Type B pancreatic cell (in vitro differentiated cells): ENCODE measurements at places on chromosomes 6 and 20. TPM values are rescaled to one million over a fixed set of nuclear protein-coding genes. Genes with fewer than 3 reads are reported as not detected.

DNA sequence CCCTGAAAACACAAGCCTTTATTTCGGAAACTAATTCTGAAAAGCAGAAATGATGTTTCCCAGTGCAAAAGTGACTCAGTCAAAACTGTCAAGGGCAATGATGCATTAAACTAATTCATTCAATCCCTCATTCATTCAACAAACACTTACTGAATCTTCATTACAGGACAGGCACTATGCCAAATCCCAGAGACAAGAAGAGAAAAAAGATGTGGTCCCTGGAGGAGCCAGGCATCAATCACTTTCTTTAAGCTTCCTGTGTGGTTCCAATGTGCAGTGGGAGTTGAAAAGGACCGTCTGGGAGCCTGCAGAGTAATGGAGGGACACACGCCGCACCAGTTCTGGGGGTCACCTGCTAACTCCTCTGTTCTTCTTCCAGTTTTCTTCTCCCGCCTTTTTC is 113.1 kb downstream of the MBOAT1 start:
- no peak for DNase-seq
- H3K4me3 ChIP-seq: no peak overlapping the region
- H3K4me1 ChIP-seq: peaks cover 23% of the 10 kb centered on the region
- H3K27ac ChIP-seq: no peak overlapping the region

DNA sequence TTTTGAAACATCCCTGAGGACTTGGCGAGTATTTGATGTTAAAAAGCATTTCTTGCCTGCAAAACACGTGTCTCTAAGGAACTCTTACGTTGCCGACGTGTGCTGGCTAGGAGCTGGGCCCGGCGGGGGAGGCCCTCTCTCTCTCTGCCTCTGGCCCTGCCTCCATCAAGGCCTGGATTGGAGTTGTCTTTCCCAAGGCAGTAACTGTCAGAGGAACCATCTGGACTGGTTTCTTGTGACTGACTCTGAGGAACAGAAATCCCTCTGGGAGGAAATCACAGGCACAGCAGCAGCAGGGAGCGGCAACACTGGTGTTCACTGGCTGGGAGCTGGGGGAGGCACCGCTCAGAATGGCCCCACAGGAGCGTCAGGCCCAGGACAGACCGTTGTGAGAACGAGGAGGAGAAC is 244.2 kb downstream of the NRN1 start:
- DNase-seq: no peak
- no peaks in the 10 kb centered on the region for H3K36me3 ChIP-seq
- H3K27ac ChIP-seq: no peak overlapping the region
- no peak overlapping the region for H3K4me3 ChIP-seq
- no peaks in the 10 kb centered on the region for H3K4me1 ChIP-seq

GRCh38 chr6:128557081-128557480 is 36.7 kb upstream of the PTPRK start:
- H3K4me1 ChIP-seq: no peaks in the 10 kb centered on the region
- no peak for DNase-seq
- H3K4me3 ChIP-seq: no peak overlapping the region
- H3K36me3 ChIP-seq: no peaks in the 10 kb centered on the region
- H3K27me3 ChIP-seq: no peaks in the 10 kb centered on the region

DNA sequence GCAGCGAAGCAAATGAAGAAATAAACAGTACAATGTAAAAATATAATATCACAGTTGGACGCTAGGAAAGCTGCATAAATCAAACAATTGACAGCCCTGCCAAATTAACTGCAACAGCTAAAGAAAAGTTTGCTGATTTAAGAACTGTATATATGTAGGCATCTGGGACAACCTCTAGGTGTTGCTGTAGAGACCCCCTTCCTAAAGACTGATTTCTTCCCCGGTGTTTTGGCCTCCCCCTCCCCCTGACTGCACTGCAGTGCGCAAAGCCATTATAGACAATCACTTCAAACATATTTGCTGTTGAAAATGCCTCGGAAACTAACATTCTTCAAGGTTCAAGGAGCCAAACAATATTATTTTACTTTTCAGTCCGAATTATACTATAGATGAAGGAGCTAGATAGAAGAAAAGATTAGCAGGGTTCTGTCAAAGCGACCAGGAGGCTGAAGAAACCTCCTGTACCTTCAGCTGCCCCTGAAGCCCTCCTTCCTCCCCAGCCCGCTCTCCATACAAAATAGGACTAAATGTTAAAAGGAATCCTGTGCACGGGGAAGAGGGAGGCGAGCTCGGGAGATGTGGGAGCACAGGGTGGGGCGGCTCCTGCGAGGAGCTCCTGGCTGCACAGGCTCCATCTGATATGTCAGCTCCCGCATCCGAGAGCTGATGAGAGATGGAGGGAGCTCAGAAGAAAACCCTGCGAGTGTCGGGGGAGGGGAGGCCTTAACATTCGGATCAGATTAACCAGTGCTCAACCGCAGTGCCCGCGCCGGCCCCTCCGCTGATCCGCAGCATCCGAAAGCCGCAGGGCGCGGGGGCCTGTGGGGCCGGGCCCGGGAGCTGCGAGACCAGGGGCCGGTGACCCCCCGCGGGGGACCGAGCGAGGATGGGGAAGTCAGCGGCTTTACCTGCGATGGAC is 822 bp downstream of the ELOVL4 start:
- no peak for DNase-seq
- peak overlapping the region; percentile 16 for H3K27ac ChIP-seq
- no peaks in the 10 kb centered on the region for H3K36me3 ChIP-seq
- peaks cover 12% of the 10 kb centered on the region for H3K4me1 ChIP-seq

GRCh38 chr6:14174226-14174625 is 56.7 kb downstream of the CD83 start:
- H3K4me1 ChIP-seq: no peaks in the 10 kb centered on the region
- H3K36me3 ChIP-seq: no peaks in the 10 kb centered on the region
- DNase-seq: no peak
- no peak overlapping the region for H3K27ac ChIP-seq
- H3K4me3 ChIP-seq: no peak overlapping the region
- peaks cover 42% of the 10 kb centered on the region for H3K27me3 ChIP-seq

DNA sequence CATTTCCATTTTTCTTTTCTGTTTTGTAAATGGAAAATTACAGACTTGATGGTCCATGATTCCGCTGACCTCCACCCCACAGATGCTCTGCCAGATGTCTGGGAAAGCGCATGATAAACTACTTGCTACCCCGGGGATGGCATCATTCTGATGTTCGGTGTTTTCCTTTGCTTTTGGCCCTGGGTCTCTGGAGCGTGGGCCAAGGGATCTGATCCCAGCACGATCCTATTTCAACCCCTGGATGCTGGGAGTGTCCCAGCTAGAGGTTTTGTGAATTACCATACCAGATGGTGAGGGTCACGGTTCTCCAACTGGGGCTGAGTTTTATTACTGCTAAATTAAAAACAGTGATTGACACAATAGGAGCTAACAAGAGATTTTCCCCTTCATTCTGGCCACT is 25.2 kb upstream of the MYLIP start:
- no peak overlapping the region for H3K27ac ChIP-seq
- no peak overlapping the region for H3K4me3 ChIP-seq
- no peaks in the 10 kb centered on the region for H3K36me3 ChIP-seq
- peaks cover 23% of the 10 kb centered on the region for H3K4me1 ChIP-seq
- no peak for DNase-seq
- H3K27me3 ChIP-seq: peaks cover 14% of the 10 kb centered on the region

DNA sequence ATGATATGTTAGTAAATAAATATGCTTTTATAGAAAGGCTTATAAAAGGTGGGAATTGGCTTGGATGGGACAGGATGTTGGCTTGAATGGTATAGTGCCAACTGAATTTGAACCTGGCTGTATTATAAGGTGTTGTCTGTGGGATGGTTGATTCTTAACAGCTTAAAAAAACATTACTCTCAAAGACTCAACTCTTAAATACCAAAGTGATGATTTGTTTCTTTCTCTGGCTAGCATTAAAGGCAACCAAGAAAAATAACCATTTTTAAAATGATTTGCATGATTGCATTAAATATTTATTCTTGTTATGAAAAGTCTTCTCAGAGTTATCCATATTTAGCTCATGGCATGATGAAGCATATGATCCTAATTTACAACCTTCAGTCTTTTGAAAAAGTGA is 216.2 kb downstream of the RIMS1 start:
- no peak overlapping the region for H3K4me3 ChIP-seq

DNA sequence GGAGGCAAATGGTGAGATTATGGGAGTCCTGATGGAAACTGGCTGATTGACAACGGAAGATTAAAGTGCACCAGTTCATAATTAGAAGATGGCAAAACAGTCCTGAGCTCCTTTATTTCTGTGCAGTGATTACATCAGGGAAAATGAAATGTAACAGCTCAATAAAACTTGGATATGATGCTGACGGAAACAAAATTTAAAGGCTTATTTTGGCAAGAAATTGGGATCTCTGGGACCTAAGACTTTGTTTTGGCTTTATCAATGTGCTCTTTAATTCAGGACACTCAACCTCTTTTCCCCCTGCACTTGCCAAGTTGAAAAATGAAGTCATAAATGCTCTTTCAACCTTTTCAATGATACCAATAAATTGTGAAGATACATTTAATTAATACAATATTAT is 226.8 kb downstream of the C6orf118 start:
- H3K36me3 ChIP-seq: no peaks in the 10 kb centered on the region
- no peaks in the 10 kb centered on the region for H3K27me3 ChIP-seq
- H3K4me1 ChIP-seq: no peaks in the 10 kb centered on the region

GRCh38 chr6:13454286-13455221 is 32.8 kb downstream of the GFOD1 start:
- H3K36me3 ChIP-seq: no peaks in the 10 kb centered on the region
- H3K4me3 ChIP-seq: no peak overlapping the region
- no peak for DNase-seq

GRCh38 chr6:17971128-17972073 is 16.0 kb downstream of the KIF13A start:
- H3K27ac ChIP-seq: no peak overlapping the region
- no peak overlapping the region for H3K4me3 ChIP-seq
- H3K4me1 ChIP-seq: peaks cover 26% of the 10 kb centered on the region
- H3K27me3 ChIP-seq: no peaks in the 10 kb centered on the region
- peaks cover 4% of the 10 kb centered on the region for H3K36me3 ChIP-seq

- no peak for DNase-seq
- H3K27ac ChIP-seq: no peak overlapping the region
- no peak overlapping the region for H3K4me3 ChIP-seq
Observed at GRCh38 chr6:35810971-35811698, 6.0 kb downstream of the LHFPL5 start.

GRCh38 chr6:22451962-22452361 is 117.4 kb upstream of the HDGFL1 start:
- H3K27ac ChIP-seq: no peak overlapping the region
- H3K4me1 ChIP-seq: peaks cover 20% of the 10 kb centered on the region
- H3K4me3 ChIP-seq: no peak overlapping the region
- H3K36me3 ChIP-seq: no peaks in the 10 kb centered on the region

GRCh38 chr6:89022798-89023197 is 57.8 kb upstream of the PNRC1 start:
- H3K27me3 ChIP-seq: no peaks in the 10 kb centered on the region
- H3K4me1 ChIP-seq: peaks cover 20% of the 10 kb centered on the region
- no peaks in the 10 kb centered on the region for H3K36me3 ChIP-seq
- peak overlapping the region; percentile 90 for H3K27ac ChIP-seq

DNA sequence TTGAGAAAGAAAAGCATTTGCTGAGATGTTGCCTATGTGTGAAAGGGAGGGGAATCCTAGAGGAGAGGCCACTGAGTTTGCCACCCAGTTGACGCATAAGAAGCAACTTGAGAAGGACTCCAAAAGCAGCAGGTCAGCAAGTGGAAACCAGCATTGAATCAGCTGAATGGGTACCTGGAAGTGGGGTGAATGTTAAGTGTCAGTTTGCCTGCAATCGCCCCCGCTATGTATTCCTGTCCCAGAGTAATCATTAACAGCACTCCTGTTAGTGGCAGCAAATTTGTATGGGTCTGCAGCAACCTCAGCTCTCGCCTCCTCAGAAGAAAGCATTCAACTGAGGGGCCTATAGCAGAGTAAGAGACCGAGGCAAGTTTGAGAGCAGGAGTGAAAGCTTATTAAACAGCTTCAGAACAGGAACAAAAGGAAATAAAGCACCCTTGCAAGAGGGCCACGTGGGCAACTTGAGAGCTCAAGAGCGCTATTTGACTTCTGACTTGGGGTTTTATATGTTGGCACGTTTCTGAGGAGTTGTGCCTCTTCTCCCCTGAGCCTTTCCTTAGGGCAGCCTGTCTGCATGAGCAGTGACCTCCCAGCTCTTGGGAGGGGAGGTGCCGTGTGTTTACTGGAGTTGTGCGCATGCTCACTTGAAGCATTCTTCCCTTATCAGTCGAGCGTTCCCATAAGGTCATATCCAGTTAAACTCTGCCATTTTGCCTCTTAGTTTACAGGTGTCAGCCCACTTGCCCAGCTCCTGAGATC is 122.6 kb upstream of the PHACTR1 start:
- peak overlapping the region; percentile 29 for H3K27ac ChIP-seq
- no peak overlapping the region for H3K4me3 ChIP-seq
- H3K4me1 ChIP-seq: peaks cover 14% of the 10 kb centered on the region
- H3K36me3 ChIP-seq: no peaks in the 10 kb centered on the region

- DNase-seq: peak; percentile 82
- H3K4me3 ChIP-seq: peak within 1 kb of the TSS; percentile 71
- H3K36me3 ChIP-seq: no peaks in the 10 kb centered on the region
Observed at GRCh38 chr20:49482621-49483017, at the start of gene KCNB1. Gene KCNB1 (minus strand): TSS chr20:49482668. CDS start chr20:49482480, 188 bp downstream.

DNA sequence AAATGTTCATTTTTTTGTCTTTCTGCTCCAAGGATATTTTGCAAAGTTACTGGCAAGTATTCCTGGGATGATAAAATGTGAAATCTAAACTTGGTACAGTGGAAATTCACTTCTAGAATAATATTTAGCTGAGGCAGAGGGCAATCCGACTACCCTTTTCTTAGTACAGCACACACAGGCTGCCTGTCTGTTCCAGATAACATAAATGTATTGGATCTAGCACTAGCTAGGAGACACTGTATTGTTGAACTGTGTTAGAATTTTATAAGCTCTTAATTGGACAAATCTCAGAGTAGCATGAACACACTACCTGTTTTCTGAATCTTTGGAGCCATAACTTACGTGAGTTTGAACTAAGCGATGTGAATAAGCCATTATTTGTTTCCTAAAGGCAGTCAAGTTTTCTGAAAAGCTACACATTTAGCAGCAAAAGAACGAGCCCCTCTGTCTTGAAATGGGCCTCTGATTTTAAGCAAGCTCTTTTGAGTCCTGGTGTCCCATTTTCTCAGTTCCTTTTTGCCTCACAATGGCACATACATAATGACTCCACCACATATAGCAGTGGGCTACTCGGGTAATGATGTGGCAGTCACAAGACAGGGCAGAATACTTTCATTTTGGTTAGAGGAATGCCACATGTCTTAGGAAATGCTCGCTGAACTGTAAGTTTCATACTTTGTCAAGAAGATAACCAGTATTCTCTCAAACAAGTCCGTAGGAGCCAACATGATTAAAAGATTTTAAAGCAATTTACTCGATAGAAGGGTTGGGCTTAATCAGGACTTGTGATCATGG is 116.5 kb upstream of the ESR1 start:
- H3K36me3 ChIP-seq: no peaks in the 10 kb centered on the region
- H3K4me1 ChIP-seq: no peaks in the 10 kb centered on the region
- no peak overlapping the region for H3K4me3 ChIP-seq
- no peak for DNase-seq
- no peaks in the 10 kb centered on the region for H3K27me3 ChIP-seq

Gene BPI
- 0.17 TPM in 1 of 2 replicates, not detected in the other for total RNA-seq

Gene ARID1B
- total RNA-seq: 66.2 and 97.2 TPM in 2 replicates

Gene PRKN
- total RNA-seq: 1.3 and 6.2 TPM in 2 replicates

Gene COL11A2
- total RNA-seq: 1.3 and 11.9 TPM in 2 replicates

Gene CCN5
- total RNA-seq: not detected in 2 replicates

Gene SPTLC3
- total RNA-seq: 10.6 and 34.2 TPM in 2 replicates

Gene CYP24A1
- 7.1 and 21.1 TPM in 2 replicates for total RNA-seq

Gene CST5
- 0.79 TPM in 1 of 2 replicates, not detected in the other for total RNA-seq

Gene OLIG3
- total RNA-seq: 1.2 and 3.4 TPM in 2 replicates

Gene RTEL1
- total RNA-seq: 20.7 and 39.2 TPM in 2 replicates

Gene PAK5
- 0.69 and 1.8 TPM in 2 replicates for total RNA-seq

Gene BNIP5
- total RNA-seq: 1.4 and 2.1 TPM in 2 replicates

Gene KHDC1L
- total RNA-seq: 0.75 TPM in 1 of 2 replicates, not detected in the other

Gene TXLNB
- 0.22 TPM in 1 of 2 replicates, not detected in the other for total RNA-seq

Gene NOX3
- not detected in 2 replicates for total RNA-seq

Gene NEDD9
- total RNA-seq: 21.3 and 29.0 TPM in 2 replicates
